ENCODE measurements at places on chromosomes 2 and 18.

GRCh38 chr18:48983793-48984437 lies 33.1 kb upstream of the SMAD7 start:
- peak; percentile 72 for DNase-seq

DNA sequence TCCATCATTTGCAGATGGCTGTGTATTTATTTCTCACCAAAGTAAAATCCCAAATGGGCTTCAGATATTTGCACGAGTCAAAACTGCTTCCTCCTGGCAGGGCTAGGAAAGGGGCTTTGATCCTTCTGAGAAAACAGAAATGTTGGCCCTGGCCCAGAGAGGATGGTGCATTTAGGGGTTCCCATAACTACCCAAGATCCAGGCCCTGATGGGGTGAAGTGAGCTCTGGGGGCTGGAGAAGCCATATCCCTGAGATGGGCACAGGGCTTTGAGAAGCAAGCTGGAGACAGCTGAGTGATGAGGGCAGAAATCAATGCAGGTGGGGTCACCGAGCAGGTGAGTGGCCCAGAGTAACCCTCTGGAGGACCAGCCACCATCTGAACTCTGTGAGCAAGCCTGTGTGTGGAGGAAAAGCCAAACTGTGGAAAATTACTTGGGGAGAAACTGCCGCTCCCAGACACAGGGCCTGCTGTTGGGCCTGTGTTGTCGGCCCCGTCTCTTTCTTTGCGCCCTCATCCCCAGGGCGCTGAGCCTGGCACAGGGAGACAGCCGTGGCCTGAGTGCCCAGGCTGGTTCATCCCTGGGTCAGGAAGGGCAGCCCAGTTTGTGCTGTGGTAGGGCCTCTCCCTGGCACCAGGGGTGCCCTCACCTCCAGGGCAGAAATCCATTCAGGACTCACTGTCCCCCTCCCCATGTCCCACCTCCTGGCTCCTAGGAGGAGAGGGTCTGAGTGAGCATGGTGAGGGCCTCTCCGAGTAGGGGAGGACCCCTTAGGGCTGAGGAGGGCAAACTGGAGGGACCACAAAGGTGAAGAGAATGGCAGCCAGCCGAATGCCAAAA lies 167.8 kb upstream of the HAAO start:
- no peak for DNase-seq

GRCh38 chr2:41878056-41878455 lies 169.8 kb upstream of the PKDCC start:
- no peak for DNase-seq

DNA sequence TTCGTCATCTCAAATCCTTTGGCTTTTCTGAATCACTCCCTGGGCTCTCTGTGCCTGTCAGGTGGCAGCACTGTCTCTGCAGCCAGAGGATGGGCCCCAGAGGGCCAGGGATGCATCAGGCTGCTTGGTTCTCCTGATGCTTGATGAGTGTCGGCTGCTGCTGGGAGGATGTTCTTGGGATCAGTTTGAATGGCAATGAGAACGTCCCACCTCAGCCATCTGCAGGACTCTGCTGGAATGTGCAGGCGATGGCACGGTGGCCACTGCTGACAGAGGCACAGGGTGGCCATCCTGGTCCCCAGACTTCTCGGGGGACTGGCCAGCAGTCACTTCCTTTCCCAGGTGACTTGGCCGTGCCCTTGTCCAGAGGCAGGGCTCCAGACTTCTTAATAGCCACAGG lies 146.0 kb downstream of the FAM210A start:
- no peak for DNase-seq

GRCh38 chr2:169910109-169910799 lies 83.0 kb downstream of the UBR3 start:
- DNase-seq: no peak

- no peak for DNase-seq
Measured at GRCh38 chr2:182324665-182325064, 102.2 kb downstream of the PDE1A start.

GRCh38 chr2:3210257-3210656 lies 167.4 kb downstream of the EIPR1 start:
- DNase-seq: no peak

DNA sequence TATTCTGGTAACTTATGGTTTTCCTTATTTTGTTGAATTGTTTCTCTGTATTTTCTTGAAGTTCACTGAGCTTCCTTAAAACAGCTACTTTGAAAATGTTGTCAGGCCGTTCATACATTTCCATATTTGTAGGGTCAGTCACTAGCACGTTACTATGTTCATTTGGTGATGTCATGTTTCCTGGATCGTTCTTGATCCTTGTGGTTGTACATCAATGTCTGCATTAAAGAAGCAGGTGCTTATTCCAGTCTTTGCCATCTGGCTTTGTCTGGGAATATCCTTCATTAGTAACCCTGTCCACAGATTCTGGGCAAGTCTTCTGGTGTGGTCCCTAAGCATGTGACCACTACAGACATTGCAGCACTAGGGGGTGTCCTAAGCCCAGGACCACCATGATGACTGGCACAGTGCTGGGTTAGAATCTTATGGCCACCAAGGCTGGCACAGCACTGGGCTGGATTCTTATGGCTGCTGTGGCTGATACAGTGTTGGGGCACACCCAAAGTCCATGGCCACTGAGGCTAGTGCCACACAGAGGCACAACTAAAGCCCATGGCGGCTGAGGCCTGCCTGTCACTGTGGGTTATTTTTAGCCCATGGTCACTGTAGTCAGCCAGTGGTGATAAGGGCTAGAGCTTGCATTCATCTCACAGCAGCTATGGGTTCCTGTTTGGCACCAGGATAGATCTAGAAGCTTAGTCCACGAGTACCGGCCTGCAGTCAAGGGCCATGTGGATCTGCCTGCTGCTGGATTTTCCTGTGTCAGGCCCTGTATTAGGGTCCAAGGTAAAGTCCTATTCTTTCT lies 13.2 kb downstream of the VWA3B start:
- DNase-seq: no peak

- no peak for DNase-seq
Measured at GRCh38 chr2:183812091-183812490, 687.8 kb downstream of the NUP35 start.

- no peak for DNase-seq
Measured at GRCh38 chr2:218027426-218028188, 24.8 kb upstream of the TNS1 start.

DNA sequence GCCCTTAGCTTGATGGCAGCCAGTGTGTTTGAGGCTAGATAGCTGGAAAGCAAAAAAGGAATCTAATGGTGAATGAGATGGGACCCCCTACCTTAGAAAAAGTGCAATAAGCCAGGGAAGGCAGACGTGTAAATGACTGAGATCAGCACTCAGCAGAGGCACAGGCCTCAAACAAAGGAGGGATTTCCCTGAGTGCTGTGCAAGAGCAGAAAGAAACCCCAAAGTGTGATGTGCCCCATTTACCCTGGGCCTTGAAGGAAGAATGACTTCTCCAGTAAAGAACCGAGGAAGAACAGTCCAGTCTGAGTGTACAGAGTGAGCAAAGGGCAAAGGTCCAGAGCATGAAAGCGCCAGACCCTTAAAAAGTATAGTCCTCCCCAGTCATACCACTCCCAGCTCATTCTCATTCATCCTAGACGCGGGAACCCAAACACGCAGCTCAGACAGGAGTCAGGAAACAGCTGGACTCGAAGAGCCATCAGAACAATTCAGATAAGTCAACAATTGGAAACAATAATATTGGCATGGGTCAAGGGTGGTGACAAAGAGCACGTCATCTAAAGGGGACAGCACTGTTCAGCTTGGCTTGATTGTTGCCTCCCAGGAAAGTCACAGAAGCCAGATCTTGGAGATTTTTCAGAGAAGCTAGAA lies 121.7 kb downstream of the INO80D start:
- DNase-seq: no peak

GRCh38 chr2:213219816-213220215 lies 64.4 kb upstream of the SPAG16 start:
- DNase-seq: no peak

DNA sequence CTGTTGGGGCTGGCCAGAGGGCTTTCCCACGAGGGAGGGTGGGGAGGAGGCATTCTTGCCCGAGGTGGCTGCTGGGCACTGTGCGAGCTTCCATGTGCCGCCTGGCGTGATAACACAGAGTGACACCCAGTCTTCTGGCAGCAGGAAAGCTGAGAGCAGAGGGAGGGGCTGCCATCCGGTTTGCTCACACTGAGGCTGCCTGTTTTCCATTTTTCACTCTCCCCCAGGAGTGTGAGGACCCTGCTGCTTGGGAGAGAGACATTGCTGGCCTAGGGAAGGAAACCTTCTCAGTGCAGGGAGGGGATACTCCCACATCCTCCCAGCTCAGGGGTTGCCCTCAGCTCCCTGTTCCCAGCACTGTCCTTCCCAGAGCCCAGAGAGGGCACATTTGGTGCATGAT lies 73.1 kb downstream of the INHBB start:
- DNase-seq: no peak

- no peak for DNase-seq
Measured at GRCh38 chr18:5315838-5316237, 20.3 kb upstream of the ZBTB14 start.

- no peak for DNase-seq
Measured at GRCh38 chr2:88168386-88168785, 1.8 kb upstream of the THNSL2 start.

- DNase-seq: no peak
Measured at GRCh38 chr2:235677276-235677788, 183.5 kb downstream of the AGAP1 start.

DNA sequence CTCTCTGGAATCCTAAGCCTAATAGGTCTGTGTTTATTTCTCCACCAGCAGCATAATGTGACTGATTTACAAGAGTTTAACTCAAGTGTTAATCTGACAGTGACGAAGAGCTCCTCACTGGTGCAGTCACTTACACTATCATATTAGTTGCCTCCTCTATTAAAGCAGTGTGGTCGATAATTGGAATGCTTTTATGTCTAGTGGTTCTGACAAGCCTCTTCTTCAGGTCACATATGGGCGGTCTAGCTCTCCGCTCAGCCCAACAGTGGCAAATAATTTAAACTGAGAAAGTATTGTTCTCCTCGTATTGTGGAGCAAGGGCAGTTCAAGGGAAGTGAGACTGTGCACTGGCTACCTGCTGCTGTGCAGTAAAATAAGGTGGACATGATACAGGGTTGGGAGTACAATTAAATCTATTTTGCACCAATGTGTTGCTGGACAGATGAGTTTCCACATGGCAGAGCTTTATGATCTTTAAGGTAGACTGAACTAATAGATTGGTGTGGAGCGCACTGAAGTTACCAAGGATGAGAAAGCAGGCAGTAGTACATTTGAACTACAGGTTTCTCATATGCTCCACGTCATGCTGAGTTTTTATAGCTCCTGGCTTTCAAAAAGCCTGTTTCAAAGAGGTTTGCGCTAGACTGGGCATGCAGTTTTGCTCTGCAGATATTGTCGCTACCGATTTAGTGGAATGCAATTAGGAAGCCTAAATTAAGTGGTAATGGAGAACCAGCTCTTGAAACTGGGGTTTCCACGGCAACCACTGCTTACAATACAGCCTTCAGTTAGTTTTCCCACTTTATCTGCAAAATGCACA lies 151.7 kb upstream of the POU3F3 start:
- no peak for DNase-seq

- DNase-seq: no peak
Measured at GRCh38 chr2:200127848-200128247, 172.5 kb downstream of the MAIP1 start.

DNA sequence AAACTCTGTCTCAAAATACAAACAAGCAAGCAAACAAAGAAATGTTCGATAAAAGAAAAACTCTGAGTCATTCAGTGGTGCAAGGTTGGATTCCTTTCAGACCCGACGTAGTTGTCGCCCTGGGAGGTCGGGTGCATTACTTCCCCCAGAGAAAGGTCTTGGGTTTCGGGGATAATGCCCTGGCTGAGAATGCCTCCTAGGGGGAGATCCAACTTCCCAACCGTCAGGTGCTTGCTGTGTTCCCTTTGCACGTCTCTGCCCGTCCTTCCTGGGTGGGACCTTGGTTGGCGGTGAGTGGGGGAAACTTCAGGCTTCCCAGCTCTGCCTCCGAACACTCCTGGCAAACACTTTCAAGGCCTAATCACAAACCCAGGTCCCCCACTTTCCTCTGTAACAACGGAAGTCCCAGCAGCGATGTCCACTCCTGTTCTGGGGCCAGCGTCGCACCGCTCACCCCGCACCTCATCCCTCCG lies 609 bp downstream of the TPGS2 start:
- no peak for DNase-seq

- DNase-seq: no peak
Measured at GRCh38 chr2:98769784-98770183, 38.9 kb upstream of the MGAT4A start.

GRCh38 chr18:33010149-33010548 lies 237.3 kb upstream of the KLHL14 start:
- DNase-seq: no peak

DNA sequence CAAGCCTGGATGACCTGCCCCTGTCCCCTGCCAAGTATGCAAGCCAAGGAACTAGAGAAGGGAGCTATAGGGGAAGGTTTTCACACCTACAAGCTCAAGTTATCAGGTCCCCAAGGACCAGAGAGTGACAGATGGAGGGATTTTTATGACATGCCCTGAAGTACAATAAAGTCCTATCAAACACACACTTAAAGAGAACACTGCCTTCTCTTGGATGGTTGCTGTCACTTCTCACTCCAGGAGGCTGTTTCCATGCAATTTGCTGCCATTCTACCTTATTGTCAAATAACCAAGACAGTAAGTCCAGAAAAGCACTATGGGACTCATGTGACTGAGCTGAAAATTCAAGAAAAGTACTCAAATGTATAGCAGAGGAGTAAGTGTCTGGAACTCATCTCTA lies 76.6 kb upstream of the DDX18 start:
- DNase-seq: no peak

DNA sequence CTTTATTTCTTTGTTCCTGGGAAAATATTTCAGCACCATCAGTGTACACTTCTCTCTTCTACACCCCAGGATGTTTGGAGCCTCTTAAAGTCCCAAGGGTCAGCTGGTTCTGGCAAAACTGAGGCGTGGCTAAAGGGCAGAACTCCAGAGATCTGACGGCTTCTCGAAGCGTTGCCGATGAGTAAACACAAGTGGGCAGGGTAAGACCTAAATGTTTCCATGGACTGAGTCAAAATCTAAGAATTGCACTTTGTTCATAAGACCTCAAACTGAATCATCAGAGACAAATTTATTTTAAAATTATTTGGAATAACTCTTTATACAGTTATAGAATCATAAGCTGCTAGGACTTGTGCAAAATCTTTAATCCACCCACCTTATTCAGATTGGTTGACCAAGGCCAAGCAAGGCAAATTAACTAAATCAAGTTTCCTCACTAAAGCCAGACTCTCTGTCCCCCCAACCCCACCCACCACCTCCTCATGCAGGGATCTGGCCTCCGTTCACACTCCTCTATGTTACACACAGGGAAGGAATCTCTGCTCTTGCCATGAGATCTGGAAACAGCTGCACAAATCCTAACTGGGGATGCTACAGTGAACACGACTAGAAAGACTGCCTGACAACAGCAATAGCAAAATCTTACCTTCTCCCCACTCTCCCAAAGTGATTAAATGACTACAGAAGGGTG lies 342.6 kb upstream of the KLHL29 start:
- DNase-seq: no peak

GRCh38 chr2:182144041-182144775 lies 158.6 kb downstream of the PPP1R1C start:
- no peak for DNase-seq

GRCh38 chr18:13578400-13578799 lies 148.0 kb downstream of the FAM210A start:
- no peak for DNase-seq

- no peak for DNase-seq
Measured at GRCh38 chr2:21047141-21048009, 3.5 kb upstream of the APOB start.

- no peak for DNase-seq
Measured at GRCh38 chr18:28032177-28032576, 144.8 kb downstream of the CDH2 start.
